Natural killer cell (primary cell): ENCODE measurements at places on chromosomes 7 and 10. TPM values are rescaled to one million over a fixed set of nuclear protein-coding genes. Genes with fewer than 3 reads are reported as not detected.
A peak's percentile ranks its signal among the peaks of the same experiment; 100 is the strongest.

GRCh38 chr7:51045319-51046102 lies 262.8 kb upstream of the GRB10 start:
- DNase-seq = no peak

DNA sequence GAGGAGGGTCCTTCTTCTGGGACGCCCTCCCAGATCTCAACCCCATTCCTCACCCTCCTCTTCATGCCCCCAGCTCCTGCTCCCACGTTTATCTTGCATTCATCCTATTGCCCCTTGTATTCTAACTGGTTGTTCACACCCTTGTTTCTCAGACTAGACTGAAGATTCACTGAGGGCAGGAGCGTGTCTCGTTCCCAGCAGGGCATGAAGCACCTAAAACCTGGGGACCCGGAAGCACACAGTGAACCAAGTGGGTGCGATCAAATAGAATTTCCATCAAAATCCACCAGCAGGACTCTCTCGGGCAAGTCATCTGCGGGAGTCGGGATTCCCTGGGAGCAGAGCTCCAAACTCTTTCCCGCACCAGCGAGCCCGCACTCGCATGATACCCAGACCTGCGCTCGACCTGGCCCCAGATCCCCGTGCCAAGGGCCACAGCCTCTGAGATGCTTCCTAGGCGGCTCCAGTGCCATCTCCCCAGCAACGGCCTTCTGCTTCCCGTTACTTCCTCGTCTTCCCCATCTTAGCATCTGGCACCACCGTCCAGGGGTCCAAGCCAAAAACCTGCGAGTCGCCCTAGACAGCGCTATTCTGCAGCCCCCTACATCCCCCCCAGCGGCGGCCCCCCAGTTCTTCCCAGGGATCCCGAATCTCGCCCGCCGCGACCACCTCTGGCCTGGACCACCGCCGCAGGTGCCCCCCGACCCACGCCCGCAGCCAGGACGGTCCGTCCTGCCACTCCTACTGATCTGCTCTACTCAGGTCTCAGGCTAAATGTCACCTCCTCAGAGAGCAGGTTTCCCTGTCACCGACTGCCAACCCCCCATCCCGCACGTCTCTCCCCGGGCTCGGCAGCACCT lies 6.1 kb upstream of the GBX1 start:
- no peak for DNase-seq

VGF gene
- not detected for total RNA-seq

DNA sequence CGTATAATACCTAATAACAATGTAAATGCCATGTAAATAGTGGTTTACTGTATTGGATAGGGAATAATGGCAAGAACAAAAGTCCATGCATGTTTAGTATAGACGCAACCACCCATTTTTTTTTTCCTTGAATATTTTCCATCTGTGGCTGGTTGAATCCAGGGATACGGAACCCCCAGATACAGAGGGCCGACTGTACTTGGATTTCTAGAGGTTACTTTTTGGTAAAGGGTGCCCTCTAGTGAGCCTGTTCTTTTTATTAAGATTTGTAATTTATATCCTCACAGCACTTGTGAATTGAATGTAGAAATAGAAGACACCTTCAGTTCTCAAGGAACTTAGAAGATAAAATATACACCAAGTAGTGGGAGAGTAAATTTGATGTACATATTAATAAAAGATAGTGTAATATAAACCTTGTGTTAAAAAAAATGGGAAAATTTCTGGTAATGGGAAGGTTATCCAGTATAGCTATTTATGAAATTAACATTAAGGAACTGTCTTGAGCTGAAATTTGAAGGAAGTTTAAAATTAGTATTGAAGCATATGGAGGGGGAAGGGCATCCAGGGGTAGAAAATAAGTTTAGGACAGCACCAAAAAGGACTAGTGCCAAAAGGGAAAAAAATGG lies 32.0 kb downstream of the EXOC6 start:
- no peak for DNase-seq

DNA sequence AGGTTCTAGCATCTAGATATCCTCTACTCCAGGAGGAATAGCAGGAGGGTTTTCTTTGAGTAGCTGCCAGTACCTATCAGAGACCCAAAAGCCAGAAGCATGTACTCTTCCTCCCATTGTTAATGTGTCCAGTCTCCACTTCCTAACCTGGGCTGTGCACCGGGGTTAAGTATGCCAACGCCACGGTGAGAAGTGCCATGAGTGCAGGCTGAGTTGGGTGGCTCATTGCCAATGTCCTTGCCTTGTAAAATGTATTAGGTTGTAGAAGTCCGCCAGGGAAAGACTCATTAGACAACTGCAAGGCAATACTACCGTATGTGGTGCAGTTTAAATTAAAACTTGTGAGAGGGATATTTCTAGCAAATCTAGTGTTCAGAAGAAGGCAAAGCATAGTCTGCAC lies 55.0 kb upstream of the PRR15 start:
- no peak for DNase-seq

DNAJC12 gene
- total RNA-seq = not detected

DNA sequence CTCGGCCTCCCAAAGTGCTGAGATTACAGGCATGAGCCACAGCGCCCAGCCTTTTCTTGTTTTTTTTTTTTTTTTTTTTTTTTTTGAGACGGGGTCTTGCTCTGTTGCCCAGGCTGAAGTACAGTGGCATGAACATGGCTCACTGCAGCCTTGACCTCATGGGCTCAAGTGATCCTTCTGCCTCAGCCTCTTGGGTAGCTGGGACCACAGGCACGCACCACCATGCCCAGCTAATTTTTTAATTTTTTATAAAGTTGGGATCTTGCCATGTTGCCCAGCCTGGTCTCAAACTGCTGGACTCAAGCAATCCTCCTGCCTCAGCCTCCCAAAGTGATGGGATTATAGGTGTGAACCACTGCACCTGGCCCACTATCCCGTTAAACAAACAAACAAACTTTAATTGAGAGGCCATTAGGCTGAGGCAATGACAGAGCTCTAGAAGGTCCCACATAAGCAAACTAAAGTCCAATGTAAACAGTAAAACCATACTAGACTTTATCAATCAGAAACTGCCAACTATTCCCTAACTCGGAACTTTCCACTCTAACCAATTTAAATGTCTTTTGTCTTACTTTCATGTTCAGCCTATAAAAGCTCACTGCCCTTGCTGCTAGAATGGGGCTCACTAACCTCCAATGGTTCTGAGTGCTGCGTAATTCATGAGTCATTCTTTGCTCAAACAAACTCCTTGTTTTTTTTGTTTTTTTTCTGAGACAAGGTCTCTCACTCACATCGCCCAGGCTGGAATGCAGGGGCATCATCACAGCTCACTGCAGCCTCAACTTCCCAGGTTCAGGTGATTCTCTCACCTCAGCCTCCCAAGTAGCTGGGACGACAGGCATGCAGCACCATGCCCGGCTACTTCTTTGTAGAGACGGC lies 1.9 kb downstream of the DHX32 start:
- DNase-seq = no peak

- peak; percentile 10 for DNase-seq
These were observed 32.9 kb downstream of the PHTF2 start for GRCh38 chr7:77831481-77831880.

DNA sequence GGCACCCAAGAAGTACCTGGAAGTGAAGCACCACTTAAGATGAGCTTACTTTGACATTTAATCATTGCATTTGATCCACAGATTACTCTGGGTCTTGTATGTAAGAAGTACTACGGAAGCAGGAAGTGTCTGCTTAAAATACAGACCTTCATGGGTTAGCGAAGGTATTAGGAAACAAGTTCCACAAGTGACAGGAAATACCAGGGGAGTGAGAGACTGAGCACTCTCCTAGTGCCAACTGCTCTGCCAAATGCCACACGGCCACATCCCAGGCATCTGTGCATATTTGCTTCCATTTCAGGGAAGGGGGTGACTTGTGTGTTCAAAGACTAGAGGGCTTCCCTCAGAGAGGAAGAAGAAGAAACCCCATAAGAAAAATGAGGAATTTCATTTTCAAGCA lies 57.2 kb upstream of the ANK3 start:
- DNase-seq = peak; percentile 24

PODXL gene
- total RNA-seq = 0.35 TPM

VIPR2 gene
- 4.9 TPM for total RNA-seq

DNA sequence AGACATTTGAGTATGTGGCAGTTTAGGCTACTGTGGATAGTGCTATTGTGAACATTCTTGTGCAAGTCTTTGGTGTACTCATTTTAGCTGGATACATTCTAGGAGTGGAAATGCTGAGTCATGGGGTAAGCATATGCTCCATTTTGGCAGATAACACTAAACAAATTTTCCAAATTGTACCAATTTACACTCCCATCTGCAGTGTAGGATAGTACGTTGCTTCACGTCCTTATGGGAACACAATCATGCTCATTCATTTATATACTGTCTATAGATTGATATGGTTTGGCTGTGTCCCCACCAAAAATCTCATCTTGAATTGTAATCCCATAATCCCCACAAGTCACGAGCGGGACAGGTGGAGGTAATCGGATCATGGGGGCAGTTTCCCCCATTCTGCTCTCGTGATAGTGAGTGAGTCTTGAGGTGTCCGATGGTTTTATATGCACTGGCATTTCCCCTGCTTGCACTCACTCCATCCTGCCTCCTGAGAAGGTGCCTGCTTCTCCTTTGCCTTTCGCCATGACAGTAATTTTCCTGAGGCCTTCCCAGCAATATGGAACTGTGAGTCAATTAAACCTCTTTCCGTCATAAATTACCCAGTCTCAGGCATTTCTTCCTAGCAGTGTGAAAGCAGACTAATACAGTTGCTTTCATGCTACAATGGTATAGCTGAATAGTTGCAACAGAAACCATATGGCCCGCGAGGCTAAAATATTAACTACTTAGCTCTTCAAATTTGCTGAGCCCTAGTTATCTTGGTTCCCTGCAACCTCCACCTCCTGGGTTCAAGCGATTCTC lies 25.6 kb downstream of the RNF216 start:
- no peak for DNase-seq
